ENCODE measurements at places on chromosomes 4 and X.
A peak's percentile ranks its signal among the peaks of the same experiment; 100 is the strongest.

- no peak for DNase-seq
Observed at GRCh38 chr4:14008494-14008893, 381.0 kb upstream of the BOD1L1 start.

- DNase-seq: no peak
Observed at GRCh38 chrX:106901341-106901740, 1.8 kb downstream of the RIPPLY1 start.

GRCh38 chrX:150477371-150477770 is 91.0 kb upstream of the MTM1 start:
- no peak for DNase-seq

GRCh38 chr4:7430368-7430964 is 4.3 kb downstream of the PSAPL1 start:
- DNase-seq: no peak

DNA sequence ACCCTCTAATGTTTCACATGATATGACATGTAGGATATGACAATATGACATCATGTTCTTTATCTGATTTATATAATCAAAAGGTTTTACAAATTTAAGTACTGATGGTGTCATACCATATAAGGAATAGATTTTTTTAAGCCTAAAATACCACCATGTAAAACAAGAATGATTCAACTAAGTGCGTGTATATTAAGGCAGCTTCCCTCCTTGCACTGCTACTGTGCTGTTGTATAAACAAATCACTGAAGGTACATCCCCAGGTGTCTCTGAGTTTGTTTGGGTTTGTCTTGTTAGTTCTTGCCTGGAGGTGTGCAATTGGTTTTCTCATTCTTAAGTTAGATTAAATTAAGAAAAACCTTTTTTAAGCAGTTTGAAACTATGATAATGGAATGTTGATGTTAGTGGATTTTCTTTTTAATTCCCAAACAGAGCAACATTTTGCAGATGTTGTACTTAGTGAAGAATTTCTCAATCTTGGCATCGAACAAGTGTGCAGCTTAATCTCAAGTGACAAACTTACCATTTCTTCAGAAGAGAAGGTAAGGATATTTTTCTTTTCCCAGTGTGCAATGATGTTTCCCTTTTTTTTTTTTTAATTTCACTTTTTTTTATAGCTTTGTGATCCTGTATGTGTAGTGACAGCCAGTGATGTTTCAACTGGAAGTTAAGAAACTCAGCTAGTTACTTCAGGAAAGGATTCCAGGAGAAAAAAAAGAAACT is 33.4 kb upstream of the MSMO1 start:
- DNase-seq: no peak

DNA sequence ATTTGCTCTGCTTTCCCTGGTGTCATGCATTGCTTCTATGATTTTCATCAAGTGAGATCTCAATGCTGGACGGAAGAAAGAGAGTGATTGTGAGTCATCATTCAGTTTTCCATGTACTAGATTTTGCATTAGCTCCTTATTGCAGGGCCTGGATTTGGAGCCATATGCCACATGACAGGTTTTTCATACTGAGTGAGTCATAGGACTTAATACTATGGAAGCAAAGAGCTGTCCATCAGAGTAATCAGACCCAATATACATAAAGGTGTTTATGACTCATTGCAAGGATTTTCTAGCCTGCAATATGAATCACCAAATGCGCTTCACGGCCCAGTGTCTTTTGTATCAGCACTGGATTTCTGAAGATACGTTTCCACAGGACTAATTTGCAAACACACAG is 11.2 kb upstream of the TFDP3 start:
- DNase-seq: peak; percentile 32

DNA sequence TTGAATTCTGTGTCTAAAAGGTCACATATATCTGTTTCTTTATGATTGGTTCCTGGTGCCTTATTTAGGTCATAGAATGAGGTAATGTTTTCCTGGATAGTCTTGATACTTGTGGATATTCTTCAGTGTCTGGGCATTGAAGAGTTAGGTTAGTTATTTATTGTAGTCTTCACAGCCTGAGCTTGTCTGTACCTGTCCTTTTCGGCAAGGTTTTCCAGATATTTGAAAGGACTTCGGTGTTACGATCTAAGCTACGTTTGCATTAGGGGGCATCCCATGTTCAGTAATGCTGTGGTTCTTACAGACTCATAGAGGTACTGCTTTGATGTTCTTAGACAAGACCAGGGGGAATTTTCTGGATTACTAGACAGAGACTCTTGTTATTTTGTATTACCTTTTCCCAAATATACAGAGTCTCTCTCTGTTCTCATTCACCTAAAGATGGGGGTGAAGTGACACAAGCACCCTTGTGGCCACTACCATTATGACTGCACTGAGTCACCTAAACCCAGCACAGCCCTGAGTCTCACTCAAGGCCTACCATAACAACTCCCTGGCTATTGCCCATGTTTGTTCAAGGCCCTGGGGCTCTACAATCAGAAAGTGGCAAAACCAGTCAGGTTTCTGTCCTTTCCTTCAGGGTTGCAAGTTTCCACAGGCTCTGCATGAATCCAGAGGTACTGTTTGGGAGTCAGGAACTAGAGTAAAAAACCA is 30.1 kb upstream of the CYSLTR1 start:
- DNase-seq: no peak
